NCI-H1092 (cell line): ENCODE measurements at places on chromosomes 1 and 21.
A peak's percentile ranks its signal among the peaks of the same experiment; 100 is the strongest.

DNA sequence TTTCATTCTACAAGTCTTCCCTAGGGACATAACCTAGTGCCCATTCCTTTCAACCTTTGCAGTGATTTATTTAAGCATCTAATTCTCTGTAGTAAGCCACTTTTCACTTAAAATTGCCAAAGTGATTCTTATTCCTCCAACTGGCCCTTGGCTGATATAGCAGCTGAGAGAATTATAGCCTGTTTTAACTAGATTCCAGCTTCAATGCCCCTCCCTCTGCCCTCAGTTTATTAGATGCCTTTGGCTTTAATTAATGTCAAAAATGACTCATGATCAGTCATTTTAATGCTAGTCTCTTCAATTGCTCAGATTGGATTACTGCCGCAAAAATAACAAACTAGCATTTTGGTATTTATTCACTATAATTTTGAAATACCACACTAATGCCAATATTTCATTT lies 145.4 kb upstream of the KCTD3 start:
- DNase-seq, result no peak

DNA sequence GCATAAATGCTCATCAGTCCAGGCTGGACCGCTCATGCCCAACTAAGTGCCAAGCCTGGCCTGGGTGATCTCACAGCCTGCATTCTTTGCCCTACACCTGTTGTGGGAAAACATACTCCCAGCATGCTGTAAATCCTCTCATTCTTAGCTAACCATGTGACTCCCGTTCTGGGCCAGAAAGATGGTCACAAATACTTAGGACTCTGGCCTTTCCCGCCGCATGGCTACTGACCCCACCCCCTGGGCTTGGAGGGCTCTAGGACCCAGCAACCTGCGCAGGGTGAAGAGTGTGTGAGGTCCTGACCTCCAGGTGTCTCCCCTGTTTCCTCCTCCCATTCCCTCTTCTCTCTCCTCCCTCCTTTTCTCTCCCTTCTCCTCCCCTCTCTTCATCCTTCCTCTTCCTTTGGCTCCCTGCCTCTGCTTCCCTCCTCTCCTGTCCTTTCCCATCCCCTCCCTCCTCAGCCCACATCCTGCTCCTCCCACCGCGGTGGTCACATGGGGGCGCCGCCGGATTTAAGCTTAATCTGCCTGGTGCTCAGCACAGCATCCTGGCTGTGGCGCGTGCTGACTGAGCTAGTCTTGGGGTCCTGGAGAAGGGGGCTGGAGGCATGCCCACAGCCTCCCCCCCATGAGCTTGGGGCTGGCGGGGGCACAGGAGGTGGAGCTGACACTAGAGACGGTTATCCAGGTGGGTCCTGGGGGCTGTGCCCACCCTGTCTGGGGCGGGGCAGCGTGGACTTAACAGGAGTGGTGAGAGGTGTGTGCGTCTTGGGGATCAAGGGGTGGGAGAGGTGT lies at the start of gene CROCC:
Gene CROCC, plus strand, starts transcription at position 541 of the 795 bp plus-strand sequence. Its CDS starts 88 bp downstream, at position 629.
- DNase-seq, result peak; percentile 47

- no peak for DNase-seq
These were observed 19.4 kb downstream of the SLC26A9 start for GRCh38 chr1:205923651-205924459.

GRCh38 chr21:32099812-32100416 lies 178.9 kb downstream of the MIS18A start:
- DNase-seq, result no peak

DNA sequence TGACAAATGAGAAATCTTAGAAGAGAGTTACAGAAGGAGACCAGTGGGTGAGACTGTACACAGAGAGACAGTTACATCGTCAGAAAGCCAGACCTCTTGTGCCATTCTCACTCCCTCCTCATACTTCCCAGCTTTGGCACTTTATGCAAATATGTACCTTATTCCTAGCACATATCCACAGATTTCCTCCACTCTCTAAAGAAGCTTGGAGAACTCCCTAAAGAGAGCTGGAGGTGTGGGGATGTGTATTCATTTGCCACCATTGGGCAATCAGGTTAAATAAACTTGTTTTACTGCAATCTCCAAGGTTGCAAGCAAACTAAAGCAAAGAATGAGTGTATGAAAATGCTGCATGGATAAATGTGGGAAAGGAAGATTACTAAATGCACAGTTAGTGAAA lies 380.9 kb upstream of the PRMT6 start:
- no peak for DNase-seq

- no peak for DNase-seq
These were observed 30.1 kb downstream of the KCNAB2 start for GRCh38 chr1:6075748-6076147.

GRCh38 chr1:31364561-31365250 lies 8.2 kb downstream of the FABP3 start:
- no peak for DNase-seq

DNA sequence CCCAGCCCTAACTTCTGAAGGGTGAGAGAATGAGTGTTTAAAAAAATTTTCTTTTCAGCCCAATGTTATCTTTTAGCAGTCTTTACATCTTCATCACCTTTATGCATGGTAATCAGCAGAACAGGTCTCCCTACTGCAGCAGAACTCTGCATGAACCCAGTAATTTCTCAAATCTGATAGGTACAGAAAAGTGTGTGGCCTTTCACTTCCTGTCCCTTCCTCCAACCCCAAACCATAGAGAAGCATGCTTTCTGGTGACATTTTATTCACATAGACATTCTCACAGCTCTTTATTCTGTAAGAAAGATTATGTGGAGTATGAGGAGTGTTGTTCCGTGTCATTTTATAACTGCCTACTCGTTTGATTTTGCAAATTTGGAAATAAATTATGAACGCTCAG lies 68.6 kb downstream of the RPAP2 start:
- DNase-seq, result no peak

GRCh38 chr21:46385846-46386733 lies 62.1 kb downstream of the PCNT start:
- DNase-seq, result no peak

GRCh38 chr1:171800342-171800741 lies 18.9 kb downstream of the METTL13 start:
- no peak for DNase-seq

DNA sequence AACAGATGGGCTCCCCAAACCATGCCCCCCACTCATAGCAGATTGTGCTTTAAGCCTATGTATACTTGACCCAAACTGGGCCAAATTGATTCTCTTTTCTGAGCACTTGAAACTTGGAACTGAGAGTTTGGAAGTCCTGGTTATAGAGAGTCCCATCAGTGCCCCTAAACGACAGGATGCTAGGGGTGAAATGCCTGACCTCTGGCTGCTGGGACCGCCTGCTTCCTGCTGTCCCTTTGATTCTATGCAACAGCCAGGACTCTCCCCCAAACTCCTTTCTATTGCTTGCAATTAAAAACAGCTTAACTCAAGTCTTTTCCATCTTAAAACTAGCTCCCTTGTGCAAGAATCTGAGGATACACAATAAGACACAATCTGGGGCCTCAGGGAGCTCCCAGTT lies 4.7 kb downstream of the C1orf210 start:
- DNase-seq, result no peak

DNA sequence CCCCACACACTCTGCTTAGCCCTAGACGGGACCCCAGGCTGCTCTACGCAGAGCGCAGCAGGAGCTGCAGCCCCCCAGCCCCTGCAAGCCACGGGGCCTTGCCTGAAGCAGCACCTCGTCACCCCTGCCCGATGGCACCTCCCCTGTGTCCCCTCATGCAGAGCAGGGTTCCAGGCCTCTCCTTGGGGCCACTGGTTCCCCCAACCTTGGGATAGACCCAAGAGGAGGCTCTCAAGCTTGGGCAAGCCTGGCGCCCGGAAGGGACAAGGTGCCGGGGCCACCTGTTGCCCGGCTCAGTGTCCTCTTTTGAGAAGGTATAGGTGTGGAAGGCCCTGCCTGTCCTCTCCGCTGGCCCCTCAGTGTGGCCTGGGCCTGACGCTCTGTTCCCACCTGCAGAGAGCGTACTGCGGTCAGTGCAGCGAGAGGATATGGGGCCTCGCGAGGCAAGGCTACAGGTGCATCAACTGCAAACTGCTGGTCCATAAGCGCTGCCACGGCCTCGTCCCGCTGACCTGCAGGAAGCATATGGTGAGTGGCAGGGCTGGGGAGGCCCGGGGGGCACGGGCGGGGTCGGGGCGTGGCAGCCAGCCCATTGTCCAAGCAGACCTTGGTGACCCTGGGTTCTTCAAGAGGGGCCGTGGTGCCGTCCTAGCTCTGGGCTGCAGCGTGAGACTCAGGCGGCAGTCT lies 50.6 kb downstream of the FAAP20 start:
- no peak for DNase-seq

DNA sequence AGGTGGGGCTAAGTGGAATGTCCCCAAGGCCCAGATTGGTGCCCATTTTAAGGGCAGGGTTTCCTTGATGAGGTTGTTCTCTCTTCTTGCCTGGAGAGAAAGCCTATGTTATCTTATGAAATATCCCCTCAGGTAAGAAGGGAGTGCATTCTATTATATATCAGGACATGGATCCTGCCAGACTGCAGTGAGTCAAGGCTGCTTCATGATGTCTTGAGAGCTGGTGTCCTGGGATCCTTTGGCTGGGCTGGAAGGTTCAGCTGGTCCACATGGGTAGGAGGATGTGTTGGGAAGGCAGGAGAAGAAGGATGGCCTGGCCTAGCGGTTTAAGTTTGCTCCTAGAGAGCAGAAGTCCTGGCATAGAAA lies 207.6 kb downstream of the ROR1 start:
- DNase-seq, result no peak

- DNase-seq, result no peak
These were observed 169 bp downstream of the UBAP2L start for GRCh38 chr1:154220970-154221277.

- no peak for DNase-seq
These were observed 40.7 kb downstream of the ARHGEF11 start for GRCh38 chr1:157004806-157005205.

- DNase-seq, result no peak
These were observed 174.2 kb downstream of the CAMTA1 start for GRCh38 chr1:6959491-6959890.

GRCh38 chr1:184801503-184801902 lies 46.8 kb upstream of the EDEM3 start:
- no peak for DNase-seq

DNA sequence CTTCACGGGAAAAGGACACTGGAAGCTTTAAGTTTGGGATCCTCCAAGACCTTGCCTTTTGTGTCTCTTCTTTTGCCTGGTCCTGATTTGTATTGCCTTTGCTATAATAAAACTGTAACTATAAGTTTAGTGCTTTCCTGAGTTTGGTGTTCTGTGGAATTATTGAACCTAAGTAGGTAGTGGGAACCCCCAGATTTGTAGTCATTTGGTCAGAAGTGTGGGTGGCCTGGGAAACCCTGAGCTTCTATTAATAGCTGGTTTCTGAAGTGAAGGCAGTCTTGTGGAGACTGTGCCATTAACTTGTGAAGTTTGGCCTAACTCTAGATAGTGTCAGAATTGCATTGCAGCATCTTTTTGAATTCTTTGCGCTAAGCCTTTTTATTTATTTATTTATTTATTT lies 6.8 kb upstream of the MYCL start:
- no peak for DNase-seq

DNA sequence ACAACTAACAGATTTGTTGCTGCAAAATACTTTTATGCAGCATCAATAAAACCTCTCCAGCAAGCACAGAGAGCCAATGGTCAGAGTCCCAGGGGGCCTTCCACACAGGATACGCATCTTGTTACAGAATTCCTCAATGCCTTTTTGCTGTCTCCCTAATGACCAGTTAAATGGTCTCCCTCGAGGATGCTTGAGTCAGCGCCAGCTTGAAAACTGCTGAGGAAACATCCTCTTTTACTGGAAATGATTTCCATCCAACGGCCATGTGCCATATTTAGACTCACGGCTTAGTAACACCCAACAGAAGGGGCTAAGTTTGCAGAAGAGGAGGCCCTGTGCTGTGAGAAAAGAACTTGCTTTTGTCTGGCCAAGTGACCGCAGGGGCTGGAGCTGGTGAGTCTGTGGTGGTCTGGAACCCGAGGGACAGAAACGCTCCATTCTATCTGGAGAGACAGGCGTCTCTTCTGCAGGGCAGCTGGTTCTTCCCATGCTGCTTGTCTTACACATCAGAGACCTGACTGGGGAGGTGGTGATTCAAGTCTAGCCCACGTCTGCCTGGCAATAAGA lies 496.4 kb downstream of the SETD4 start:
- DNase-seq, result peak; percentile 80

DNA sequence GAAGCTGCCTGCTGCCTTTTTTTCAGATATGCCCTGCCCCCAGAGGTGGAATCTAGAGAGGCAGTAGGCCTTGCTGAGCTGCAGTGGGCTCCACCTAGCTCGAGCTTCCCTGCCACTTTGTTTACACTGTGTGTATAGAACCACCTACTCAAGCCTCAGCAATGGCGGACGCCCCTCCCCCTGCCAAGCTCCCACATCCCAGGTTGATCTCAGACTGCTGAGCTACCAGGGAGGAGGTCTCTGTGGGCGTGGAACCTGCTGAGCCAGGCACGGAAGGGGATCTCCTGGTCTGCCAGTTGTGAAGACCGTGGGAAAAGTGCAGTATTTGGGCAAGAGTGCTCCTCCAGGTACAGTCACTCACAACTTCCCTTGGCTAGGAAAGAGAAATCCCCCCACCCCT lies 65.1 kb downstream of the MSH4 start:
- no peak for DNase-seq

- DNase-seq, result no peak
These were observed 574.7 kb downstream of the USP25 start for GRCh38 chr21:16304174-16305095.

DNA sequence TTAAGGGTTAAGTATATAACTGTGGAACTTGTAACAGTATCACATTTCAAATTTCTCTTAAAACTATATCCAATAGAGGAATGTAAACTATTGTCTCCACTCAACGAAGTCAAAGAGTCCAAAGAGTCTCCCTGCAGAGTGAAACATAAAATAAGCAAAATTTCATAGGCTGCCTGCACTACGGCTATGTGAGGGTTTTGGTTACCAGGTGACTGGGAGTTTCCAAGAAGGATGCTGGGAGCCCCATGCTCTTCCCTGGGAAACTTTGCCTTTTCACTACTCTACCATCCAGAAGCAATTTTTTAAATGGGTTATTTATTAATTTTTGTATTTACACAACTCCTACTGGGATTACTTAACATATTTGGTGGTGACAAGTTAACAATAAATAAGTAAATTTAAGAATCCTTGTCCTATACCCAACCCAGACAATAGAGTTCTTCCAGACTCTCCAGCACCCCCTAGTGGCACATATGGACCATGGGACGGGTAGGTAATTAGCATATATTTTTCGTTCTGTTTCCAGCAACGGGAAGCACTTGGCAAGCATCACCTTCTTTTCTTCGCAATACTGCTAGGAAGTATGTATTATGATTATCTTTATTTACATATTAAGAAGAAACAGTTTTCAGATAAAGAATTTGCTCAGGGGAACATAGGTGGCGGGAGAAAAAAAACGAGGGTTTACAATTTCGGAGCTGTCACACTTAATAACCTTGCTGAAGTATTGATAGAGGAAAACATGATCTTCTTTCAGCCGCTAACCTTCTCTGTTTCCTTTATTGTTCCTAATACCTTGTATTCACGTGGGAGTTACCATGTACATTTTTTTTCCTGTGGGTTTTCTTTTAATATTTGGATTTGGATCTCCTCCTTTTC lies 3.5 kb downstream of the FMO2 start:
- DNase-seq, result peak; percentile 14

- no peak for DNase-seq
These were observed 48.0 kb downstream of the TEX35 start for GRCh38 chr1:178560871-178561376.

- no peak for DNase-seq
These were observed 5.9 kb downstream of the NRIP1 start for GRCh38 chr21:15058854-15059263.

GRCh38 chr1:10917513-10918454 lies 94.7 kb upstream of the TARDBP start:
- DNase-seq, result peak; percentile 51

GRCh38 chr1:185110145-185110544 lies 46.6 kb downstream of the TRMT1L start:
- no peak for DNase-seq
